ENCODE measurements at places on chromosomes 3 and 15.

DNA sequence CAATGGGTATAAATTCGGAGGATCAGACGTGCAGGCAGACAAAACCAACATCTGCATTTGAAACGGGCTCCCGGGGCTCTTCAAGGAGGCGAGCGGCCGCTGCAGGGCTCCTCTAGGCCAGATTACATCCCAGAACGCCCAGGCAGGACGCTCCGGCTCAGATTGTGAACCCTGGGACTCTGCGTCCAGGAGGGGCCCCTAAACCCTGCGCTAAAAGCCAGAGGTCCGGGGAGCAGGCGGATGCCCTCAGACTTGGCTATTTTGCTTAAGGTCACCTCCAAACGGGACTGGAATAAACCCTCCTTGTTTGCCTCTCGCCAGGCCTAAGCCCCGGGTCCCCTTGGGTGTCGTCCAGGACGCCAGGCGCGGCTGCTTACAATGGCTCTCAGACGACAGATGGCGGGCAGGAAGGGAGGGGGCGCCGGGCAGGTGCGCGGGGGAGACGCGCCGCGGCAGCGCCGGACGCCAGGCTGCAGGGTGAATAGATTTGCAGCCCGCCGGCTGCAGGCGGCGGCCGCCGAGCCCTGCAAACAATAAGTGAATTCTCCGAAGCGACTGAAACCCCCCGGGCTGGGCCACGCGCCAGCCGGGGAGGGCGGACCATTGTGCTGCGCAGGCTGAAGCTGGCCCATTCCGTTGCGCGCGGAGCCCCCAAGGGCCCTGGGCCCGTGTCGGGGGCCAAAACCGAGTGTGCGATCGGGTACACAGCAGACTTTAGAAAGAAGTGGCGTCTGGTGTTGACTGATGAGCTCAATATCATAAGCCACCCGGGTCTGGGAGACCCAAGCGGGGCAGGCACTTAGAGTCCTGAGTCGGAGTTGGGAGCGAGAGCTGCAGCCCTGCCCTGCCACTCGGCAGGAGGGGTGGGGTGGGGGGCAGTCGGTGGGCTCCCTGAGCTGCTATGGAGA, 32.3 kb upstream of the AMOTL2 start:
- no peak for DNase-seq

GRCh38 chr3:126018995-126019394, 50.0 kb downstream of the ROPN1B start:
- DNase-seq = no peak

DNA sequence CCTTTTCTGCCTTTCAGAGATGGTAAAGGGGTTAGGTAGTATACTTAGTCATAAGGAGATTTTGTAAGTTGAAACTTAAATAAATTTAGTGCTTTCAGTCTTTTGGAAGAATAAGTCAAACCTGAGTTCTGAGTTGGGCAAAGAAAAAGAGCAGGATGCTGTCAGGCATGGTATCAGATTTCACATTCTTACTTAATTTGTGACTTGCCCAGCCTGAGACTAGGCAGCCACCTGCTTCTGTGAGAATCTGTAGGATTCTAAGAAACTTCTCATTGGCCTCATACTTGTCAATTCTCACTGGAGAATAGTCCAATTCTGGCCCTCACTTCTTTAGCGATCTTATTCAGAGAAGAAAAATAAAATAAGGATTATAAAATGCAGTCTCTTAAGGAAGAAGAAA, 577.5 kb downstream of the DIPK2A start:
- DNase-seq = no peak

- no peak for DNase-seq
Observed at GRCh38 chr3:168425936-168426595, 330.3 kb upstream of the GOLIM4 start.

DNA sequence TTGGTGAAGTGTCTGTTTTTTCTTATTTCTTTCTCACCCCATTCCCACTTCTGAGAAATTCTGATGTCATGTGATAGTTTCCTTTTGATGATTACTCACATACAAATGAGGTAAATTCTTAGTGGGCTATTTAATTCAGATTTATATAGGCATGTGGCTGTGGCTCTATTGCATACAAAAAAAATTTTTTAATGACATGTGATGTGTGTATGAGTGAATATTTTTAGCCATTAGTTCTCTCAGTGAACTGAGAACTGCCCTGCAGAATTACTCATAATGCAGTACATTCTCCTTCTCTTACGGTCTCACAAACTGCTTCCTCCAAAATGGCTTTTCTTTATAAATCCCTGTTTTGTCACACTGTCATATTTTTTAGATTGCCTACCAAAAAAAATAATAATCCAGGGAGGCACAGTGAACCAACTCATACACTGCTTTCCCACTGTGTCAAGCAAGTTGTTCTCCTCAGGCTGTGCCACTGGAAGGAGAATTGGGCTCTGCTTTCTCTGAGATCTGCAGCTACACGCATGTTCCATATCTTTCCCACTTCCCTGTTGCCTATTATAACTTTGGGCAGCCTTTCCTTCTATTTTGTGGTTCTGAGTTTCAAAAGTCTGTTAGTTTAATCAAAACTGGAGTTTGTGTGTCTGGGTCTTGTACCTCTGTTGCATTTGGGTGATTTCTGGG, 415.7 kb upstream of the THBS1 start:
- no peak for DNase-seq

- no peak for DNase-seq
Observed at GRCh38 chr3:119294696-119295671, 801 bp downstream of the ARHGAP31 start.

DNA sequence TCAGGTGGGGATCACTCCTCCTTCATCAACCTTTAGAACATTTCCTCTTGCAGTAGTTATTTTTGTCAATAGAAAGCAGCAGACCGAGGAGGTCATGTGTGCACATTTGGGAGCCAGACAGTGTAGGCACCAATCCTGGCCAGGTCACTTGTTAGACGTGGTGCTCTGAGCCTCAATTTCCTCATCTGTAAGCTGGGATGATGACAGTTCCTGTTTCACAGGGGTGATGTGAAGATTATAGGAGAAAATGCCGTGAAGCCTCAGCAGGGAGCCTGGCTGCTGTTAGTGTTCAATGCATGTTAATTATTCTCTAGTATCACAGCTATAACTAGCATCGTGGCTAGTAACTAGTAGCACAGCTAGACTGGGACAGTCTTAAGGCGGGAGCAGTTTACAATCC, 64.7 kb downstream of the ATP2B2 start:
- DNase-seq = no peak

DNA sequence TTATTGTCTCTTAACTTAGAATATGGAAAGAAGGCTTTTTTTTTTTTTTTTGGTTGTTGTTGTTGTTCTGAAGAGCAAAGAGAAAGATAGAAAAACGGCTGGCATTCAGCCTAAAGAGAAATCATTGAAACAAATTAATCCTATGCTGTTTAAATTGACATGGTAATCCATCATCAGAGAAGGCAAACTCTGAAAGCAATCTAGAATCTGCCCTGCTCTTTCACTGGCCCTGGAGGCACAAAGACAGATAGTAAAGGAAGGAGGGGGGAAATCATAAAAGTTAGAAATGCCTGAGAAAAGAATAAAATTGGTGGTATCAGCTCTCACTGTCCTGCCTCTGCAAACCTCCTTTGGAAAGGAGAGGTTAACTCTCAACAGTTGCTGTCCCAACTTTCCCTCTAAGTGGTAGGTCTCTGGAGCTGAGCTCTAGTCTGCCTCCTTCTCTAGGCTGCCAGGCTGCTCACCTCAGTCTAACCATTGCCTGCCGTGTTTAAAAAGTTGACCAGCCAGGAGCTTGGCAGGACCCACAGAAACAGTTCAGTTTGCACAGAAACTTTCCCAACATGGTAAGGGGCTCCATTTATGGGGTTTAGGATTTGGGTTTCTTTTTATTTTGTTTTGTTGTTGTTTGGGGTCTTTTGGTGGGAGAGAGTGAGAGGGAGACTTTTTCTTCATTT, 13.4 kb upstream of the NR2F2 start:
- no peak for DNase-seq

DNA sequence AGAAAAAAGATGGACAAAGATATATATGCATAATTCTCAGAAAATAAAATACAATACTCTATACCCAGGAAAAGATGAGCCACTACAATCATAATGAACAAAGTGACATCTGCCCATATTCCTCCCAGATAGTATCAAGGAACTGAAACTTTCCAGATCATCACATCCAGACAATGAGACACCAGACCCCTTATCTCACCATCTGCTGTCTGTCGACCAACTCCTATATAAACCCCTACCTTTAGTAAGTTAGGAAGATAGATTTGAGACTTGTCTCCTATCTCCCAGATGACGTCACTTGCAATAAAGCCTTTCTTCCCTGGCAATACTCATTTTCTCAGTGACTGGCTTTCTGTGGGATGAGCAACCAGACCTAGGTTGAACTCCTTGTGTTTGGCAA, 1071.6 kb downstream of the PLOD2 start:
- no peak for DNase-seq

DNA sequence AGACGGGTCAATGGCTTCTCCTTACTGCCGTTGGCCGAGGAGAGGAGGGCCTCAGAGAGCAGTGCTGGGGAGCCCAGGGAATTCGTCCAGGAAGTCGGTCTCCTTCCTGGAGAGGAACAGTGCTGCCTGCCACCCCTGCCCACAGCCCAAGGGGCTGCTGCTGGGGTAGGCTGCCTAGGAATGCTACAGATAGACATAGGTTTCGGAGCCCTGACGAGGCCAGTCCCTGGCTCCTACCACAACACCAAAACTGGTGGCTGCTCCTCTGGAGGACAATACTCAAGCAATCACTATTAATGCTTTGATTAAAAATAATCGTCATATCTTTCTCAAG, 30.5 kb downstream of the ANP32A start:
- no peak for DNase-seq

DNA sequence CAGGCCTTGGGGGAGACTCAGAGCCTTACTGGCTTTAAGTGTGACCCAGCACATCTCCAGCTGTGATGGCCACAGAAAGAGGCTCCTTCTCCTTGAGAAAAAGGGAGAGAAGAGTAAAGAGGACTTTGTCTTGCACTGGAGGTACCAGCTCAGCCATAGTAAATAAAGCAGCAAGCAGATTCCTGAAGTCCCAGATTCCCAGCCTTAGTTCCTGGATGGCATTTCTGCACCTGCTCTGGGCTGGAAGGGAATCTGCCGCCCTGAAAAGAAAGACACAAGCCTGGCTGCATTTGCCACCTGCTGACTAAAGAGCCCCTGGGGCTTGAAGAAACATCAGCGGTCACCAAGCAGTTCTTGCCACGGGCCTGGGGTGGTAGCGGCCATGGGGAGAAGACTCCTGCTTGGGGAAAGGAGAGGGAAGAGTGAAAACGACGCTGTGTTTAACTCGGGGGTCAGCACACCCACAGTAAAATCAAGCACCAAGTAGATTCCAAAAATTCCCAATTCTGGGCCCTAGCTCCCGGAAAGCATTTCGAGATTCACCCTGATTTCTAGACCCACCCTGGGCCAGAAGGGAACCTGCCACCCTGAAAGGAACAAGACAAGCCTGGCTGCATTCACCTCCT, 24.2 kb upstream of the TNK2 start:
- no peak for DNase-seq

DNA sequence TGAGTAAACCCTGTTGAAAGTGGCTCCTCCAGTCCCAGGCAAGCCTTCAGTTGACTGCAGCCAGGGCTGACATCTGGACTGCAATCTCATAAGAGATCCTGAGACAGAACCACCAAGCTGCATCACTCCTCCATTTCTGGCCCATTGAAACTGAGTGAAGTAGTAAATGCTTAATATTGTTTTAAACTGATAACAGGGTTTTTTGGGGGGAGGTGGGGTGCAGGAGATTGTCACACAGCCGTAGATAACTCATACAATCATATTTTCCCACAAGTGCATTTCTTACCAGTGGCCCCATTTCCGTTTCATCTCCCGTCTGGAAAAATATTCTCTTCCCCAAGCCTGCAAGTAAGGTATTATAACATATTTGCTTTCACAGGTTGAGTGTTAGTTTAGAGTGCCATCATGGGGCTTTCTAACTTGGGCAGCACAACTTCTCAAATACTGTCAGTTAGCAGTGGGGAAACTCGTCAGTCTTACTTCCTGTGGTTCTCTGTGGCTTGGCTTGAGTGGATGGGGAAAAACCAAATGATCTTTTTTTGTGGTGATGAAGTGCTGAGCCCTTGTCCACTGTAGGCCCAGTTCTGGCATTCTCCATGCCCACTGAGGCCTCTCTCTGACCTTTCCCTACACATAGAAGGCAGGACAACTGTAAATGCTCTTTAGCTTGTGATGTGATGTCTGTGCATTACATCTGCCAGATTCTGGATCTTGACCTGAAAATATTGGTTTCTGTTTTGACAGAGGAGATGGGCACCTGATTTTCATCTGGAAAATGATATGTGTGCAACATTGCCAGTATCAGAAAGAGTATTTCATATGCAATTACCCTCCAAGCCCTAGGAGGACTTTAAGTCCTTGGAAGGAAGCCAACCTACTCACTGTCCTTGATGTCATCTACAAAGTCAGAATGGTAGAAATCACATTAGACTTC, 90.1 kb upstream of the BHLHE40 start:
- peak; percentile 70 for DNase-seq

DNA sequence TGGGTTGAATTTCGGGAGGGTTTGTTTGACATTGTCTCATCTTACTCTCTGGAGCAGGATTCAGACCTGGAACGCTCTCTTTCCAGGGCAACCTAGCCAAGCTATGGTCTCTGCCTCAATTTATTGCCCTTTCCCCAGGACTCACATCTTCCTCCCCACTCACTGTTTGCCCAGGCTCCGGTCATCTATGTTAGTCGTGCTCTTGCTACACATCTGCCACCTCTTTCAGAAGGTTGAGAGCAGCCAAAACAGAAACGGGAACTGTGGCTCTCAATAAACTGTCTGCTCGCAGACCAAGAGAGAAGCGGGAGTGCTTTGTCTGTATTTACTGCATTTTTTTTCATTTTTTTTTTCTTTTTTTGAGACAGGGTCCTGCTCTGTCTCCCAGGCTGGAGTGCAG, 81.6 kb downstream of the ST6GAL1 start:
- DNase-seq = peak; percentile 19

DNA sequence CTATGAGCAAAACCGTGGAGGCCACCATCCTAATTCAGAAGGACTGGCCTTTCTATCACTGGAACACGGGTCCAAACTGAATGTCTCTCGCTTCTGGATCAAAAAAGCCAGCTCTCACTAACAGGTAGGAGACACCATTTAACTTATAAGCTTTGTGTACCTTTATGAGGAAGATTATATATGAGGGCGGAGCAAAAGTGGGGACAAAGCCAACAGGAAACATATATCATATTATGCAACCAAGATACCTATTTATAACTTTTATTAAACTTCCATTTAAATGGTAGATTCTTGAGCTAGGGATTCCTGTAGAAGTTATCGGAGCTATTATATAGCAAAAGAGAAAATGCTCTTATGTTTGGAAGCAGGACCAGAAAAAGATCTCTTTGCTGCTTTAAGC, 78.4 kb downstream of the IGF2BP2 start:
- no peak for DNase-seq

- peak; percentile 64 for DNase-seq
Observed at GRCh38 chr15:76994971-76995945, at the start of gene PSTPIP1. PSTPIP1 (plus strand) TSS chr15:76995126; CDS start chr15:76995574, 448 bp downstream.

GRCh38 chr3:42736081-42736480, 33.5 kb upstream of the HHATL start:
- DNase-seq = no peak

DNA sequence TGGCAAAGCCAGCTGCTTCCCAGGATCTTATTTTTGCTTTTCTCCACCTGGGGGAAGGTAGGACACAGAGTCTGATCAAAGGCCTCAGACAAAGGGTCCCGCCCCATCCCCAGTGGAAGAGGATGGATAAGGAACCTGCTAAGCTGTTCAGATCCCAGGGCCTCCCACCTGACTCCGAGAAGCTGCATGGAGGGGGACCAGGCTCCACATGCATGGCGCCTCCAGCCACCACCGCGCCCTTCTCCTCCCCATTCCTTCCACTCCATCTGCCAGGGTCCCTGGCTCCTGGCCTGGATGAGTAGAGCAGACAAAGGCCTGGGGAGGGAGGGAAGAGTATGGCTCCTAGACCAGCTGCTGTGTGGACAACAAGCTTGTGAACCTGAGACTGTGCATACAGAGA, 20.0 kb upstream of the CRABP1 start:
- no peak for DNase-seq

- DNase-seq = no peak
Observed at GRCh38 chr15:34600923-34601322, 17.5 kb upstream of the GOLGA8B start.

All from CD8-positive, alpha-beta T cell (primary cell).